ENCODE measurements at places on chromosomes 4 and X.

DNA sequence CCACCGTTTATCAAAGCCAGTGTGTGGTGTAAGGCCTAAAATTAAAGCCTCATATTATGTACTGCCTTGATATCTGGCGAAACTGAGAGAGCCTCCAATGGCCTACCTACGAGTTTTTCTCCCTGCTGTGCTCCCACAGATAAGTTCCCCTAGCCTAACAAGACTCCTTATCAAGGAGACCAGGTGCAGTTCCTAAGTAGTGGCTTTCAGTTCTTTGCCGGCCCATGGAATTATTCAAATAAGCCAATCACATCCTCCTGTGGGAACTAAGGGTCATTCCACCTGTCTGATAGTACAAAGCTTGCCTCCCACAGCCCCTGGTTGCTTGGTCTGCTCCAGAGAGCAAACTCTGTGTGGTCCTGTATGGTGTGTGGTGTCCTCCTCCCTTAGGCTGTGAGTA is 99.8 kb upstream of the TEX13C start:
- DNase-seq, result no peak

DNA sequence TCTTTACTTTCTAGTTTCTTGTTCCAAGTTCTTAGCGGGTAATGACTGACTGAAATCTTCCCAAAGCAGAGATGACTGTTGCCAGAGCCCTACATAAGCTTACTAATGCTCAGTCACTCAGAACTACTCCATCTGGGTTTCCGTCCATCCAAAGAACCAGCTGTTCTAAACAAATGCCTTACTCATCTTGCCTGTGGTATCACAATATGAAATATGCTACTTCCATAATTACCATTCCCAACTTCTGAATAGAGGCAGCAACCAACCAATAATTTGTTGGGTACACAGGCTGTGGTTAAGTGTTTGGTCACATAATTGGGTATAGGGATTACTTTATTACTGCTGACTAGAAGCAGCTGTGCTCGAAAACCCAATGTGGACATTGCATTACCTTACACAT is 930.2 kb upstream of the DIAPH2 start:
- no peak for DNase-seq

DNA sequence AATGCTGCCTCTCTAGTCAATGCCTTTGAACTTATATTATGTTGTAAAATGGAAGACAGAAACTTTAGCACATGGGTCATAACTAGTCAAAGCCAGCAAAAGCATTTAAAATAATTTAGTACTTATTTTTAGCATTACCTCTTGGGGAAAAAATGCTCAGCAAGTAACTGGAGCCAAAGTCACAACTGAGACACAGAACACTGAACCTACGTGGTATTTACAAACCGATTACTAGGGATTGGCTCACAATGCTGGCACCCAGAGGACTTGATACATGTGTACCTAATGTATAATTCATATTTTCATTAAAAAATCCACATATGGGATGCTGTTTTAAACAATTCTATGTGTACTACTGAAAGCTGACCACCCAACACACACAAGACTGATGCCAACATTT is 38.4 kb downstream of the PHKA2 start:
- DNase-seq, result no peak

DNA sequence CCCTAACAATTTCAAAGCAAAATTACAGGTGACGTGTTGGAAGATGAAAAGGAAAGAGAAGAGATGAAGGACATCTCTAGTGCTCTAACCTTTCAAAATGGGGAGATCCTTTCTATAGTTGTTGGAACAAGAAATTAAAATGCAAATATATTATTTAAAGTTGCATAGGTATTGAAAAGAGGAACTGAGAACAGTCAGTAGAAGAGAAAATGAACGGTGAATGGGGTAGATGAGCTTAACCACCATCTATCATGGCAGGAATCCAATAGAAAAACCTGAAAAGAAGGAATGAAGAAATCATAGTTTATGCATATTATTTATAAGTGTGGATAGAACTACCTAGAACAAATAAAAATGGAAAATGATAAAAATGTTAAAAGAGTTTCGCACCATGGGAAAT is 42.0 kb downstream of the ANXA5 start:
- no peak for DNase-seq

DNA sequence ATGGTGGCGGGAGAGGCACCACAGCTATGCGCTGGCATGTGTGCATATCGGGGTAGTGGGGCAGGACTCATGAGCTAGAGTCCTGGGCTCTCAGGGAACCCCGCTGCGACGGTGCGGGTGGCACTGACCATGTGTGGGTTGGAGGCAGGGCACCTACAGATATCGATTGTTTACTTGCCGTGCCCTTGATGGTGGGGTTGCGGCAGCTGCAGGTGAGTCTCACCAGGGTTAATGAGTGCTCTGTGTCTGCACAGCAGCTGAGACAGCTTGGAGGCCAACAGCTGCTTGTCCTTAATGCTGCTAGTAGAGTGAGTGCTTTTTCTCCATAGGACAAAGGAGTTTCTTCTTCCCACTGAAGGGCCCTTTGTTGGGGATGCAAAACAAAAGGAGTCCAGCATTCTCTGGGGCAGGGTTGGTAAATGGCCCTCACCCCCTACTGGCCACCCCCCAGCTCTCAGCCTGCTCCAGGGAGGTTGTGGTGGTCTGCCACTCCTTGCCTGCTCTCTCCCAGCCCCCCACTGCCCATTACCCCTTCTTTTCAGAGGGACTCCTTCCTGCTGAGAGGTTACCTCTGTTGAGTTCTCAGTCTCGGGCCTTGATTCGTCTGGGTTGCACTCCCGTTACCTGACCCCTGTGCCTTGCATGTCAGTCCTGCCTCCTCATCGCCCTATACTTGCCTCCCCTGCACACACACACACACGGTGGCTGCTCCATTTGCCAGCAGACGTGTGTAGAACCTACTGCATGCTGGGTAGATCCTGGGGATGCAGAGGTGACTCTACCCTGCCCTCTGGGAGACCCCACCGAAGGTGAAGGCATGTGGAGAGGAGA is 52.8 kb downstream of the TBC1D14 start:
- DNase-seq, result no peak

DNA sequence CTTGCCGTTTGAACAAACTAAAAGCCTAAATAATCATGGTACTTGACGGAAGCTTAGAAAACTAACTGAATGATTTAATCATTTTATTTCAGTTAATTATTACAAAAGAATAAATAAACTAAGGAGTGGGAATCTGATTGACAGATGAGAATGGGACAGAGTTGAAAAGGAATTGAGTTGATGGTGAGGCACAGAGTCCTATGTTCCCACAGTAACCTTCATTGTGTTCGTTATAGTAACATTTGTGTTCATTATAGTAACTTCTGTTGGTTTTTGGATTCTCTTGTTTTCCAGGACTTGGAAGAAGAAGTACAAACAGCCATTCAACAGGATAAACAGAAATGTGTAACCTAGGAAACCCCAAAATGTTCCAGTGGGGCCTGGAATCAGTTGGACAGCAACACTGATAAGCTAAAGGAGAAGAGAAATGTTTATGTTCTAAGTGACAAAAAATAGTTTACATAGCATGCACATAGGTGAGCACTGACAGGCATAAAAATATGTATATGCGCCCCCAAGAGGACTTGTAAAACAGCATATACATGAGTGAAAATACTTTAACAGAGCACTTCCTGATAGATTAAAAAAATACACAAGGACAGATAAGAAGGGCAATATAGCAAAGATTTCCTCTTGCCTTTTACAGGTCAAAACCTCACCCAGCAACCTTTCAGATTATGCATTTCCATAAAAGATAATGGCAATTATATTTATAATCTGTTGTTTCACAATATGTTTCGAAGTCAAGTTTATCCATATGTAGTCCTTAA is 218.6 kb upstream of the HTR2C start:
- no peak for DNase-seq

DNA sequence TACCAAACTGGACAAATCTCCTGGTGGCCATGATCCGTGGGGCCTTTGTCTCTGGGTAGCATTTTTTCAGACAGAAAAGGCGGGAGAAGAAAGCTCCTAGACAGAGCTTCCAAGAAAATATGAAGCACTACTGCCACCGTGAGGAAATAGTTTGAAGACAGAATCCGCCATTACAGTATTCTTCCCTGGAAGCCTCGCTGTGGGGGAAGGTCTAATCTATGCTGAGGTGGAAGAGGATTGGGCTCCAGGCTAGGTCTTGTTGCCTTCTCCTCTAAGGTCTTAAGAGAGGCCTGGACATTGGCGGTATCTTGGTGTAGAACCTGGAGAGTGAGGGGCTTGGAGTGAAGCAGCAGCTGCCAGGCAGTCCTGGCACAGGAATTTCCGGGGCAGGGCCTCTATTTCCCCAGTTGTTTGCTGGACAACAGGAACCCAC is 218.9 kb downstream of the OR13H1 start:
- no peak for DNase-seq

- no peak for DNase-seq
Observed at GRCh38 chrX:115366535-115366934, 77.0 kb downstream of the LUZP4 start.

DNA sequence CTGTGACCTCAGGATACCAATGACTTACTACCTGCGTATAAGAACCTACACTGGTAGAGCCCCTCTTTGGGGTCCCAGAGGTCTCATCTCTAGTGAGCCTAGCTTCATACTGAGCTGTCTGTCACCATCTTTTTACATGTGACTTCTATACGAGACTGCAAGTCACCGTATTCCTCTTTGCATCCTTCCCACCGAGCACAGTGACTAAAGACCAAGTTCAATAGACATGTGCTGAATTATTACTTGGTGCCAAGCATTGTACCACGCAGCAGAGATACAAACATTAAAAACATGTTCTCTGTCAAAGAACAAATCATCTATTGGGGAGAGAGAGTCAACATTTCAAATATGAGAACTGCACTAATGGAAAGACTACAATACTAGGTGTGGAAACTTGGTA is 16.4 kb downstream of the ARAP2 start:
- no peak for DNase-seq

DNA sequence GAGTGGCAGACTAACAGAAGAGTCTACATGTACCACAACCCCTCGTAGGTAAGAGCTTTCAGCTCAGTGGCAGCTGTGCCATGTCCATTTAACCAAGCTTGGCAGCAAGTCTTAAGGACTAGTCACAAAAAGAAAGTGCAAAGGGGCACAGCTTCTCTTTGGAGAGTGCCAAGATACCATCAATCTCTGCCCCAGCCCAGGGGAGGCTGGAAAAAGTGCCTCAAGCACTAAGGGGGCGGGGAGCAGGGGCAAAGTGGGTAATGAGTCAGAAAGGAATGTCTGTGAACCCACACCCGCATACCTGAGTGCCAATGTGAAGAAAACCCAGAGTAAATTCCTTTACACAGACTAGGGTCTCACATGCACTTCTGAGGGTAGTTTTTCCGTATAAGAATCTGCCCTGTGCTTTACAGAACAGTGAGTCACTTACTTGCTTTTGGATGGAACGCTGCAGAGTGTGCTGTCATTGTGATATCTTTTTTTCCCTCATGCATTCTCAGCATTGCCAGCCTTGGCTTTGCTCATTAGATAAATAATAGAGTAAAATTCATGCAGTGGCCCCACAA is 219.8 kb downstream of the ZNF674 start:
- no peak for DNase-seq

DNA sequence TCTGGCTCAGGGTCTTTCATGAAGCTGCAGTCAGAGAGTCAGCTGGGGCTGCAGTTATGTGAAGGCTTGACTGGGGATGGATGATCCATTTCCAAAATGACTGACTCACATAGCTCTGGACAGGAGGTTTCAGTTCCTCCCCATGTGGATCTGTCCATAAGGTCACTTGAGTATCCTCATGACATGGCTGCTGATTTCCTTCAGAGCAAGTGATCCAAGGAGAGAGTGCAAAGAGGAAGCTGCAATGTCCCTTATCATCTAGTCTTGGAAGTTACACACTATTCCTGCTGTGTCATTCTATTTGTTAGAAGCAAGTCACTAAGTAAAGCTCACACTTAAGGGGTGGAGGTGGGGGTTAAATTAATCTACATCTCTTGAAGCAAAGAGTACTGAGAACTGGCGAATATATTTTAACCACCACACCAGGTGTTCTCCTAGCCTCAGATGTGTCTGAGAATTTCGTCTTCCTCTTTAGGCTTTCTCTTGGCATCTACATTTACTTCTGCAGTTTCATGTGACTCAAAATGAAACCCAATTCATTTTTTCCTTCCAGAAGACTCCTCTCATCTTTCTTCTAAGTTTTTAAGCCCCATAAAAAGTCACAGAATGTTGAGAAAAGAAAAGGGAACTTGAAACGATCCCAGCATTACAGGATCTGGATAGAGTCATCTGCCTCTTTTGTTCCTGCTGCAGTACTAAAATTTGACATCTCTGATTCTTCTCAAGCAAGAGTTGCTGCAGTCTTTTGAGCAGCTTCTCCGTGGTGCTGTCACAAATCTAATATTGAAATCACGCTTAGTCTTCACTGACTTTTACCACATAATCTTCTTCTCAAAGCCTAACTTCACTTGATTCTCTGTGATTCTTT is 3.8 kb upstream of the GRPR start:
- no peak for DNase-seq

DNA sequence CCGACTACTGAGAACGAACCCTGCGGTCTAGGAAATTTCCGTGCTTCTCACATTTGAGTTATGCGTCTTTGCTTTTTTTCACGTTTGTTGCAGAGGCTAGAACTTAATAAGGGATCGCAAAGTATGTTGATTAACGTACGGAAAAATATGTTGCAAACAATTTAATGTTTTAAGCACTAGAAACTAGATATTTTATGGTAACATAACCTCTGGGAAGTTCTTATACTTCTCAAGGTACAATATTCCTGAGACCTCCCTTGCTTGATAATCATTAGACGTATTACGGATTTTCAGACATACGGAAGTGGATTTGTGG is 639 bp upstream of the PRDM5 start:
- DNase-seq, result no peak

- no peak for DNase-seq
Observed at GRCh38 chr4:80077639-80078038, 4.6 kb upstream of the ANTXR2 start.

DNA sequence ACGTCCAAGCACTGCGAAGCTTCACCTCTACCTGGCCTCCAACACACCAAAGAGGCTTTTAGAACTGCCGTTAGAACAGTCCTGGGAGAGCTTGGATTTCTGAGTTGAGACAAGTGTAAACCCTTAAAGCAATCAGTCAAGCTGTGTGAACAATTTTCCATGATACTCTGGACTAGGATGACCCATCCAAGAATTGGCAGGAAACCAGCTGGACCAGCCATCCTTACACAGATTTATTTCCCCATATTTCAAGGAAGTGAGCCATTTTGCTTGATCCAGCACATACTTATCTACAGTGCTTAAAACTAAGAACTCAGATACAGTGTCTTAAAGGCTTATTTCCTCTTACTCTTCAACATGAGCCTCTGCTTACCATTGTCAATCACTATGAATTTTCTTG is 340.7 kb upstream of the HS3ST1 start:
- no peak for DNase-seq

DNA sequence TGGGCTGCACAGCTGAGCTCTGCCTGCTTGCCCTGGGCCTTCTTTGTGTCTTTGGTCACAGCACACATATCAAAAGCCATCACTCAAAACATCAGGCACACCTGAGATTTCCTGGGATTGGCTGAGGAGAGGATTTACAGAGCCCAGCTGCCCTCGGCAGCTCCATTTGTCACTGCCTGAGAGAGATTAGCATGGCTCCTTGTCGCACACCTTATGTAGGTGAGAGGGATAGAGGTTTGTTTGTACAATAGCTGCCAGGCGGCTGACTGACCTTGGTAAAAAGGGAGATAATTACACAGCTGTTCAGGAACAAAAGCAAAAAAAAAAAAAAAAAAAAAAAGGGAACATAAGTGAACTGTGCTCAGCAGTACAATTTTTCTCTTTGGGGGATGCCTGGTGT is 63.2 kb downstream of the MGST2 start:
- DNase-seq, result no peak

GRCh38 chr4:56477192-56477702 is 9.8 kb downstream of the SRP72 start:
- DNase-seq, result no peak

Measured in omental fat pad (tissue), 4 donors.